ENCODE measurements at places on chromosomes 5 and 9. TPM values are rescaled to one million over a fixed set of nuclear protein-coding genes. Genes with fewer than 3 reads are reported as not detected.

GRCh38 chr5:57007344-57007743, 55.4 kb upstream of the MIER3 start:
- no peak for DNase-seq

DNA sequence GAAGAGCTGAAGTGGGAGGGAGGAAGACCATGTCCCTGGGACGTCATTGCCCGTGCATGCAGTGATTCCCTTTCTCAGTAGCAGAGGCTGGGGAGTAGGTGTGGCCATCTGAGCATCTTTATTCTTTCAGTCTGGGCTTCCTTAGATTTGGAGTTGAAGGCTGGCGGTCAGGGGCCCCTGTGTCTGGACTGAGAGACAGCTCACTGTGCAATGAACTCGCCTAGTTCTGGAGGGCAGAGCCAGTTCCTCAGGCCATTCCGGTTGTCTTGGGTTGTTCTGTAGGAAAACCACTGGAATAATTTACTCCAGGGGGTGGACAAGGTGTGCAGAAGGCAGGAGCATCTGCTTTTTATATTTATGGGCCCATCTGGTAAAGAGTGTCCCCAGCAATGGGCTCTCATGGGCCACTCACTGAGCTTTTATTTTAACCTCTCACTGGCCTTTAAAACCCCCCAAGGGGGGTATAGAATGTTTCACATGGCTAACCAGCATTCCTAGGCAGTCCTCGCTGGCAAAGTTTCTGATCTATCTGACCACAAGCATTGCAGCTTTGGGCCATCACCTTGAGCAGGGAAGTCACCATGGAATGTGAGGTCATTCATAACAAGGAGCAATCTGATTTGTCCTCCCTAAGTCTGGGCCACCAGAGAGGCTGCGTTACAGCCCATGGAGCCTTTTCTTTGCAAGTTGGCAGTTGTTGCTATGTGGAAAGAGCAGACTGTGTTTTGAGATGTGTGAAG, 9.2 kb downstream of the STC2 start:
- no peak for DNase-seq

GRCh38 chr5:88643315-88643714, 239.7 kb downstream of the MEF2C start:
- DNase-seq = no peak

GRCh38 chr5:163496286-163496685, 9.1 kb upstream of the MAT2B start:
- DNase-seq = no peak

- DNase-seq = no peak
Observed at GRCh38 chr5:154972476-154973080, 31.7 kb downstream of the MRPL22 start.

GRCh38 chr9:101631892-101632291, 37.1 kb upstream of the PPP3R2 start:
- no peak for DNase-seq

- no peak for DNase-seq
Observed at GRCh38 chr9:88604836-88605511, 70.0 kb downstream of the NXNL2 start.

GRCh38 chr9:135820661-135821060, 86.7 kb downstream of the CAMSAP1 start:
- no peak for DNase-seq

GRCh38 chr9:80125731-80126264, 554.0 kb downstream of the TLE4 start:
- DNase-seq = no peak

GRCh38 chr5:83222906-83223305, 145.6 kb downstream of the XRCC4 start:
- DNase-seq = no peak

DNA sequence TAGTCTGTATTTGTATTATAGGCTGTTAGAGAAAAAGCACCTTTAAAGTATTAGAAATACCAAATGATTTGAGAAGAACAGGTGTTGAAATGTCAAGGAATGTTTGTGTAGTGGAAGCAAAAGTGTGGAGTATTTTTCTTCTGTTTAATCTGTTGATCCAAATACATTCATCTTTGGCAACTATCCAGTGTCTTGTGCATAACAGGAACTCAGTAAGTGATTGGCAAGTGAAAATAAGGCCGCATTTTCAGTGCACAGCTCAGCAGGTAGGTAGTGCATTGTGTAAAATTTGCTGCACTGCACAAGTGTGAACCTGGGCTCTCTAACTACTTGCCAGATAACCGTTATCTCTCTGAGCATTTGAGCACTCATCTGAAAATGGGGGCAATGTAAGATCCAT, 61.8 kb downstream of the CHSY3 start:
- DNase-seq = no peak

DNA sequence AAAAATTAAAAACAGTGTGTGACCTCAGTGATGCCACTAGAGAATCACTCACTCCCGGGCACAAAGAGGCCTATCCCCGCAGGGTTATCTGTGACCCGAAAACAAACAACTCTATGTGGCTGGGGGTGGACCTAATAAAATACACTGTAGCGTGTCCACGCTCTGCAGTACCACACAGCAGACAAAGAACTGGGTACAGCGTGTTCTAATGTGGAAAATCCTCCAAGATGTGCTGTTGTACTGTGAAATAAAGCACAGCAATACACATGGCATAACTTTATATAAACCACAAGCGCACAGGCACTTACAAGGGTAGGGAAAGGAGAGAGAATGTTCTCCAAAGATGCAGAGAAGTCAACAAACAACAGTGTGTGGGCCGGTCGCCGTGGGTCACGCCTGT, 8.1 kb upstream of the SLC34A1 start:
- no peak for DNase-seq

DNA sequence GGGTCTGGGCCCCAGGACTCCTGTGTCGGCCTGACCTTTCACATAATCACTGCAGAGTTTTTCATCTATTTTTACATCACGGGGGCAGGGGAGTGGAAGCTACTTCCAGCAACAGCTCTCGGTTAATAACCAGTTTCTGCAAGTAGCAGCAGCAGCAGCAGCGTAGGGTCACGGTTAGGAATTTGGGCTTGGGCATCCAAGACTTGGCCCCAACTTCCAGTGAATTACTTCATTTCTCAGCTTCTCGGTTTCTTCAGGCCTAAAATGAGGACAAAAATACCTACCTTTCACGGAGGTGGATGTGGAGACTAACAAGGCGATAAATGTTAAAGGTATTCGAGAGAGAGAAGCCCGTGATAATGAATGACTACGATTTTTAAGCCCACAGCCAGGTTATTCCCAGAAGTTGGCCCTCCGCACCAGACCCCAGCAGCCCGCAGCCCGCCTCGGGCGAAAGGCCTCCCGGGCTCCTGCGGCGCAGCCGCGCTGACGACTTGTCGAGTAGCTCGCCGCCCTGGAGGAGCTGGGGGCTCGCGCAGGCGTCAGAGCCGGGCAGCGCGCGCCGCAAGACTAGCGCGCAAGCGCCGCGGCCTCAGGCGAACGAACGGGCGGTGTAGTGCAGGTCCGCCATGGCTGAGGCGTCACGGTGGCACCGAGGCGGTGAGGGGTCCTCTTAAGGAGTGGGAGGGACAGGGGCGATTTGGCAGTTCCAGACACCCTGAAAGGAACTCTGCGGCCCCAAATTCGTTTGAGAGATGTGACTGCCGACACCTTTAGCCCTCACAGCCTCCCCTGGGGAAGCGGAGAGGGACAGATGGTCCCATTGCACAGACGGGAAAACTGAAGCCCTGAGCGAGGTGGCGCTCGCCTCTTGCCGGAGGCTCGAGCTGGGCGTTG, at the start of gene PKD2L2:
PKD2L2 (plus strand) TSS at position 595 of the 897 bp plus-strand sequence; CDS start at position 630, 35 bp downstream.
- peak; percentile 6 for DNase-seq

GRCh38 chr9:72271613-72272478, 93.2 kb downstream of the ZFAND5 start:
- DNase-seq = no peak

DNA sequence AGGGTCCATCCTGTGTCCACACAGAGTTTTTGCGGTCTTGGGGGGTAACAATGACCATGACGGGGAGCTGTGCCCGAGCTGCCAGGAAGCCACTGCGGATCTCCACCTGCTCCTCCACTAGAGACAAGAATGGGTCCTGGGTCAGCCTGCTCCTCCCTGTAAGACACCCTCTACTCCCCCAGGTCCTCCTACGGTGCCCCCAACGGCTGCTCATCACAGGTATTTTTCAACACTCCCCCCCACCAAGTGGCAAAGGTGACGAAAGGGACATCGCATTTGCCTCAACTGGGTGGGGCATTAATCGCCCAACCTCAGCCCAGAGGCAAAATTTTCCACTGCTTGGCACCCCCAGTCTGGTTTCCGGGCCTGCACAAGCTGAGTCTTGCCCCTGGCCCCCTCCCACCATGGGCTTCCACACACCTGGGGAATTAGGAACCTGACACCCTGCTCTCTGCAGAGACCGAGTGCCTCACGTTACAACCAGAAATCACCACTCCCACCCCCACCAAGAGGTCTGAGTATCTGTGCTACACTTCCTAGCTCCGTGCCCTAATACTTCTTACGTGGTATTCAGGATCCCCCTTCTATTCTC, 9.6 kb downstream of the NOL6 start:
- no peak for DNase-seq

DNA sequence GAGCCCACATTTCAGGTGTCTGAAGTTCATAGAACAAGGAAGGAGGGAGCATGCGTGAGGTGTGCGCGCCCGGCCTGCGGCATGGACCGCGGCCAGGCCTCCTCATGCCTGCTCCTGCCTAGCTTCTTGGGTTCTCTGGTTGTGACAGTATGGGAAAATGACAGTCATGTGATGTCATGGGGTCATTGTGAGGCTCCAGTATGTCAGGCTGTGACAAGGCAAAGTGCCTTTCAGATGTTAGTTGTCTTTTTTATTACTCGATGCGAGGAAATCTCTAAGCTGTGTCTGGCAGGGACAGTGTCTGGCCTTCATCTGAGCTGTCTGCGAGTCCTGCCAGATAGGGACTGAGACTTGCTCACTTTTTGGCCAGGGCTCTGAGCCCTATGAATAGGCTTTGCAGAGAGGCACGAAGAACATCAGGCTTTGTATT, 13.3 kb downstream of the UCK1 start:
- DNase-seq = no peak

DNA sequence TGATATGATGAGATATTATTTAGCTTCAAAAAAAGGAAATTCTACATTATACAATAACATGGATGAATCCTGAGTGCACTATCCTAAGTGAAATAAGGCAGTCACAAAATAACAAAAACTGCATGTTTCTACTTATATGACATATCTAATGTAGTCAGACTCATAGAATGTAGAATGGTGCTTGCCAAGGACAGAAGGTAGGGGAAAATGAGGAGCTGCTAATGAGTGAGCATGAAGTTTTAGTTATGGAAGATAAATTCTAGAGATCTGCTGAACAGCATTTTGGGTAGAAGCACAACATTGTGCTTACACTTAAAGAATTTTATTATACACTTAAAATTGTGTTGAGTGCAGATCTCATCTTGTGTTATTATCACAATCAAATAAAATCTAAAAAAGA, 812.4 kb downstream of the KCTD16 start:
- no peak for DNase-seq

DNA sequence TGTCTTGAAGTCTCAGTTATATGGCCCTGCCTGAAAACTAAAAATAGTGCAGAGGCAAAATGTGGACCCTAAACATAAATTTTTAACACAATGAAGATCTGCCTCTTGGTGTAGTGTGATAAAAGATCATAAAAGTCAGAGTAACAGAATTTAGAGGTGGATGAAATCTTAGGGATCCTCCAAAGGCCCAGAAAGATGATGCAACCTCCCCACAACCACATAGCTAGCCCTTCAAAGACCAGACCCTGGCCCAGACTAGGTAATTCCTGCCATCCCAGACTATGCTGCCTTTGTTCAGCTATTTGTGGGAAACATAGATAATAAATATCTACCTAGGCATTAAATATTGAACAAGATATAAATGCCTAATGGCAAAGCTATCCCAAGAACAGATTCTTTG, 15.3 kb downstream of the KLF9 start:
- DNase-seq = no peak

Gene SLC25A51
- 30.9 TPM for total RNA-seq

Gene SRP19
- 75.1 TPM for total RNA-seq

Gene AQP7
- total RNA-seq = not detected

Gene PCDHGB2
- 0.98 TPM for total RNA-seq

Gene KIF3A
- total RNA-seq = 5.4 TPM

Gene EIF4E1B
- not detected for total RNA-seq

Gene IFNB1
- total RNA-seq = not detected

Gene OLFM1
- not detected for total RNA-seq

Gene SCGB3A2
- total RNA-seq = not detected

Gene FEM1C
- total RNA-seq = 11.0 TPM

Gene MED27
- total RNA-seq = 50.0 TPM

Gene TMEFF1
- 3.5 TPM for total RNA-seq

Gene GCNT4
- 2.3 TPM for total RNA-seq

Gene TLE4
- total RNA-seq = 16.3 TPM

Gene KLHL9
- total RNA-seq = 13.1 TPM

Gene IRX2
- total RNA-seq = 17.2 TPM

Measured in epithelial cell of proximal tubule (primary cell).